Hepatocyte (in vitro differentiated cells): ENCODE measurements at places on chromosomes 5 and 9. TPM values are rescaled to one million over a fixed set of nuclear protein-coding genes. Genes with fewer than 3 reads are reported as not detected.

TLX3 gene
- total RNA-seq, result not detected in 2 replicates

RANBP6 gene
- total RNA-seq, result 25.9 and 29.6 TPM in 2 replicates

ATG10 gene
- 8.9 and 11.8 TPM in 2 replicates for total RNA-seq

TAL2 gene
- total RNA-seq, result not detected in 2 replicates

SEMA5A gene
- total RNA-seq, result 21.7 and 27.0 TPM in 2 replicates

PKD2L2 gene
- not detected in 2 replicates for total RNA-seq

ST6GALNAC4 gene
- 13.2 and 14.6 TPM in 2 replicates for total RNA-seq

SH2D3C gene
- 0.23 and 0.96 TPM in 2 replicates for total RNA-seq

IL5 gene
- total RNA-seq, result not detected in 2 replicates

ARL14EPL gene
- total RNA-seq, result 0.07 TPM in 1 of 2 replicates, not detected in the other
